Activated CD4-positive, alpha-beta T cell treated with anti-CD3 and anti-CD28 coated beads, Interleukin-2, amount 50 U/mL, for 1 hour (primary cell): ENCODE measurements at places on chromosomes 4 and X.

DNA sequence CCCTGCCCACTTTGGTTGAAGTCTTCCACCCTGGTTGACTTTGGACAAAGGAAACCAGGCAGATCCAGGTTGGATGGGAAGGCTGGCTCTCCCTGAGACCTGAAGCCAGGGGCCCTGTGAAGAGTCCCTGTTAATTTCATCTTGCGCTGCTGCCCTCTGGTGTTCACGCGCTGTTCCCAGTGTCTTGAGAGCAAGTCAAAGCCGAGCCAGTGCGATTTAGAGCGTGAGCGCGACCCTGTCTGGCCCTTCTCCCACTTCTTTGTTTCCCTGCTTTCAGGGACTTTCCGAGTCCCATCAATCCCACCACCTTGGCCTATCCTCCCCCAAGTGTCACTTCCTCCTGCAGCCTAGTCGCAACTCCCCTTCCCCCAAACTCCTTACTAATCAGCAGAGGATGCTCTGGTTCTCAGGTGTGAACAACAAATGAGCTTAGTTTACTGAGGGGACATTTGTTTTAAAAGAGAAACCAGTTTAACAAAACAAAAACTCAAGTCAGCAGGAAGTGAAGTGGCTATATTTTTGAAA is 25.8 kb upstream of the CHRNA9 start:
- peak; percentile 95 for DNase-seq

GRCh38 chr4:21134994-21135393 is 434.7 kb downstream of the PACRGL start:
- DNase-seq = no peak

GRCh38 chr4:27215220-27215826 is 354.7 kb downstream of the STIM2 start:
- DNase-seq = no peak

DNA sequence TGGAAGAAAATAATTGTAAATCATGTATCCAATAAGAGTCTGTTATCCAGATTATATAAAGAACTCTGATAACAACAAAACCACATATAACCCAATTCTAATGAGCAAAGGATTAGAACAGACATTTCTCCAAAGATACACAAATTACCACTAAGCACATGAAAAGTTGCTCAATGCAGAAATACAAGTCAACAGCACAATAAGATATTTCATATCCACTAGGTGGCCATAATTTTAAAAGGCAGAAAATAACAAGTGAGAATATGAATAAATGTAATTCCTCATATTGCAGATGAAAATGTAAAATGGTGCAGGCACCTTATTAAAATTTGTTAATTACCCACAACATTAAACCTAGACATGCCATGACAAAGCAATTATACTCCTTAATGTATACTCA is 73.9 kb upstream of the ZCCHC13 start:
- no peak for DNase-seq

DNA sequence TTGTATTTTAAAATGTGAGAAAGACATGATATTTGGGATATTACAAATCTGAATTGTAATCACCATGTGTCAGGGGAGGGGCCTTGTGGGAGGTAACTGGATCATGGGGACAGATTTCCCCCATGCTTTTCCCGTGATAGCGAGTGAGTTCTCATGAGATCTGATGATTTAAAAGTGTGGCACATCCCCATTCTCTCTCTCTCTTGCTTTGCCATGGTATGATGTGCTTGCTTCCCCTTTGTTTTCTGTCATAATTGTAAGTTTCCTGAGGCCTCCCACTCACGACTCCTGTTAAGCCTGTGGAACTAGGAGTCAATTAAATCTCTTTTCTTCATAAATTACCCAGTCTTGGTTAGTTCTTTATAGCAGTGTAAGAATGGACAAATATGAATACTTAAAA is 39.0 kb downstream of the CCDC158 start:
- no peak for DNase-seq

DNA sequence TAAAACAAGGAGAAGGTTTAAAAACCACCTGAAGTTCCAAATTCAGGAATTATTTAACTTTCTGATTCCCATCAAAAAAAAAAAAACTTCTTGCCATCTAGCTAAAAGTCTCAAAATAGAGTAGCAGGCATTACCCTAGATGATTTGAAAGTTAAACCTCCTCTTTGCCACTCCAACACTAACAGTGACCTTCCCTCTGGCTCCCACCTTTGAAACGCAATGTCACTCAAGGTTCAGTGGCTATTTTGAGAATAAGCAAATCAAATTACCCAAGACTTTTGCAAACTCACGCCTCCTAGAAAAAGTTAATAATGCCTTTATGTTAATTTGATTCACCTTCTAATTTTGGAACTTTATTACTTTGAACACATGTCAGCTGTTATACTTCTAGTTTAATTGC is 103.2 kb downstream of the ARHGAP6 start:
- no peak for DNase-seq
